ENCODE measurements at places on chromosomes 3 and 15.

- no peak for ATAC-seq
Measured at GRCh38 chr15:70427167-70428120, 329.7 kb upstream of the TLE3 start.

DNA sequence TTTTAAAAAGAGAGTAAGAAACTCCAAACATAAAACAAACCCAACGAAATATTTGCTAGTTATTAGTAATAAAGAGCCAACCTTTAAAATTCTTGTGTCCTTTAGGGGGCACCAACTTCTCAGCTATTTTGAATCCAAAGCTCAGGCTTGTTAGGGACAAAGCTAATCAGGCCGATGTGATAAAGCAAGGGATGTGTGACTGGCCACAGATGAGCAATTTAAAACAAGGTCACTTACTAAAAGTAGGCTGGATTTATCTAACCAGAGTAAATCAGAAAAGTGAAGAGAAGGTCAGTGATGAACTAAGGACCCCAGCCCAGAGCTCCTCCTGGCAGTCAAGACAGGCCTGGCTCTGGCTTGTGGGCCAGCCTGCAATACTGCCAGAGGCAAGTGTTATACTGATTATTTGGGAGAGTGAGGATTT lies 108.5 kb downstream of the CYP19A1 start:
- no peak for ATAC-seq

DNA sequence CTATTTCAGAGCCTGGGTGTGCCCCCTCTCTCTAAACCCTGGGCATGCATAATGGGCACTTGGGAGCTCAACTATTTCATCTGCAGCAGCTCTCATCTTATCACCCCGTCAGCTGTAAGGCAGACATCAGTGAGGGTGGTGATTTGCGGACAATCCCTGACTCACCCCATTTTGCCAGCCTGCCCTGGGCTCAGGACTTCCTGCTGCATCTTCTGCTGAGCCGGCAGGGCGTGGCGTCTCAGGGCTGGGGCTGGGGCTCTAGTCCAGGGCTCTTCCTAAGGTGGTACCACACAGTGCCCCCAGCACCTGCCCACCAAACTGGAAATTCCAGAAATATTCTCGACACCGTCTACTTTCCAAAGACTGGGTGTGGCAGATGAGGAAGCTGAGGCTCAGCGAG lies 925 bp upstream of the PSTPIP1 start:
- peak; percentile 70 for ATAC-seq

DNA sequence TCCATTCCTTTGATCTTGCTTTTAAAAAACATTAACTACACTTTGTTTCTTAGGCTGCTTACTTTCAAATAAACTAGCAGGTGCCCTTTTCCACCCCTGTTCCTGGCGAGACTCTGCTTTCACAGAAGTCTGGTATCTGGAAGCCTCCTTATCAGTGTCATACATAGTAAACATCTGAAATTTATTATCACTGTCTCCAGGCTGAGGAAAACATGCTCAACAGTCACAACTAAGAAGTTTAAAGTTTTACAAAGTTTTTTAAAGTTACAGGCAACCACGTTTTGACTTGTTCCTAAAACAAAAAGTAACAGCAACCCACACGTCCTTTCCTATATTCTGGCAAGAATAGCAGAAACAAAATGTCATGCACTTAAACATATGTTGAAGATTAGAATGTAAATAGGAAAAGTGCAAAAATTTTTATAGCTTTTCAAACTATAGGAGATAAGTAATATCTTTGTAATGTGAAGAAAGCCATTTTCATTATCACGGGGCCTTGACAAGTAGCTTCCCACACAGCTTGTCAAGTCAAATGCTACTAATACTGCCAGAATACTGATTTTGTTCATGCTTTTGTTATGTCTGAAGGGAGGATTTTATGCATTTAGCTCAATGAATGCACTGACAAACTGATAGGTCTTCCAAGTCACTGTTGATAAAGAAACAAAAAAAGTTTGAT lies 275.2 kb upstream of the KCNMB2 start:
- no peak for ATAC-seq

DNA sequence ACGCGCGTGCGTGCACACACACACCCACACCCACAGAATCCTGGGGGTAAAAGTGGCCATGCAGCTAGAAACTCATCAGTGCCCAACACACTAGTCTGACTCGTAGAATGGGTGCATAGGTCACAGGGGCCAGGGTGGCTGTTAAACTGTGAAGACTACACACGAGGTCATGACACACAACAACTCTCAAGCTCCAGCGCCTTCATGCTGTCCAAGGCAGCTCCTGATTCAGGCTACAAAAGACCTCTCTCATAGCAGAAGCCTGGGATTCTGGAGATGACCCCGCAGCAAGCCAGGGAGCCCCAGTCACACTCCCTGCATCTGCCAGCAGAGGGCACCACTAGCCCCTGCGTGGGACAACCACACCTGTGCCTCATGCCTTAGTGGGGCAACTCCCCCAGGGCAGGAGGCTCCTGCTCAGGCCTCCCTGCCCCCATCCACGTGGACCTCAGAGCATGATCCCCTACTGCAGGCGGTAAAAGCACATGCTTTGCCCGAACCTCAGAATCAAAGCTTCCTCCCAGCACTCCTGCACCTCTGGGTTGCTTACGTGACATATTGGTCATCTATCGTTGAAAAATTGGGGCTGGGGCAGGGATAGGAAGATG lies 93.1 kb downstream of the LRIG1 start:
- ATAC-seq: peak; percentile 88

DNA sequence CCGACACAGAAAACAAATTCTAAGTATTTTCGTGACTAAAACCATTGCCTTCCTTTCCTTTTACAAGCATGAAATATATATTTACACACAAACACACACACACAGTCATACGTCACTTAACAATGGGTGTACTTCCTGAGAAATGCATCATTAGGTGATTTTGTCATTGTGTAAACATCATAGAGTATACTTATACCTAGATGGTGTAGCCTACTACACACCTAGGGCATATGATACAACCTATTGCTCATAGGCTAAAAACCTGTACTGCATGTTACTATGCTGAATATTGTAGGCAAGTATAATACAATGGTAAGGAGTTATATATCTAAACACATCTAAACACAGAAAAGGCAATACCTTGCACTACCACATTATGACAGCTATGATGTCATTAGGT lies 28.6 kb downstream of the COL6A5 start:
- no peak for ATAC-seq

- no peak for ATAC-seq
Measured at GRCh38 chr15:31083370-31083780, 18.1 kb downstream of the TRPM1 start.

- ATAC-seq: no peak
Measured at GRCh38 chr15:50830477-50831354, 65.2 kb upstream of the SPPL2A start.

- no peak for ATAC-seq
Measured at GRCh38 chr3:125232401-125232800, 19.9 kb upstream of the SLC12A8 start.

DNA sequence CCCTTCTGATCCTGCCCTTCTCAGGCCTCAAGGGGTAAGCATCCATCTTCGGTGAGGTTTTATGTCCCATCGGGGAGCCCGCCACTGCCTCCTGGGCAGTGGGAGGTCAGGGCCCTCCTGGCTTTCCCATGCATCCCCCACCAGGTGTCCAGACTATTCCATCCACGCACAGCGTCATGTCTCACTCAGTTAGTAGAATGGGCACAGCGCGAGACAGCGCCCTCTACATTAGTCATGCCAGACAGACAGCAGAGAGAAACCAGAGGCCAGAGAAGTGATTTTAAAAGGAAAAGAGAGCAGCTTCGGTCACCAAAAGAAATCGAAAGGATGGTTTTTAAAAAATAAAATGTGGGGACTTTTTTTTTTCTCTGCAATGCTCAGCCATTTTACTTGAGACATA lies 49.8 kb downstream of the ZDHHC3 start:
- no peak for ATAC-seq

DNA sequence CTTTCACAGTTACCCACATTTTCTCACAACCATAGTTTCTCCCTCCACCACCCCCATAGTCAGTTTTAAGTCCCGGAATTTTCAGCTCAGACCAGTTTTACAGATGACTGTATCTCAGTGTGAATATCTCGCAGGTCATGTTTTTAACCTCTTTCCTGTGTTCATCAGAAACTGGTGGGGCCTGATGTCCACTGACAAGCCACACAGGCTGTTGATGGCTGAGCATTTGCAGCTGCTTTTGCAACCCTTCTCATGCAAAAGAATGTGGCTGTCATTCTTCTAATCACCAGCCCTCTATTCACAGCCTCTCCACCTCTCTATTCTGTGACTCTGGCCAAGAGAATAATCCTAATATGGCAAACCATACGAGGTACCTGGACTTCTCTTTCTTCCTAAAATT lies 8.5 kb downstream of the GYG1 start:
- ATAC-seq: no peak

DNA sequence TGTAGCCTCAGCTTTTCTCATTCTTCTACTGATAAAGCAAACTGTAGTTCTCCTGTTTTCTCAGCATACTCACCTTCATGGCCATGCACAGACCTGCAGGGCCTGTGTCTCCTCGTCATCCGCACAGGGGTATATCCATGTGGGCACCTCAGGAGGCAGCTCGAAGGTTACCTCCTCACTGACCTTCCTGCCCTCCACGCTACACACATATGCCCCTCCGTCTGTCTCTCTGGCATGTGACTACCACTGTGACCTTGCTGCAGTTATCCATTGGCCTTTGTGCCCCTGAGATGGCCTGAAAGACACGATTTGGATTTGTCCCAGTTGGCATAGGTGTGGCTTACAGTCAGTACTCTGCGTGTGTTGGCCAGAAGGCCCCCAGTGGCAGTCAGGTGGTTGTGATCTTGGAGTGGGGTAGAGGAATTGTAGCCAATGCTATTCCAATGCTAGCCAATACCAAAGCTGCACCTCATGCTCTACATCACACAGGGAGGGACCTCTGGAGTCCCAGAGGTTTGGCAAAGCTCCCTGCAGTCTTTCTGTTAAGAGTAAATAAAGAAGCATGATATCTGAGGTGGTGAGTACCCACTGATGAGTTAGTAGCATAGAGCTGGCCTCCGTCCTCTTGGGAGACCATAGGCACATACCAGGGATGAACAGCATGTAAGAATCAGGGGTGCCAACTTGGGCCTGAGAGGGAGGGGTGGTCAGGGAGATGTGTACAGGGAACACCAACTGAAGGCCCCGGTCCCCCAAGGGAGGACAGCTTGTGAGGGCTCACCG lies 143.4 kb downstream of the EEFSEC start:
- no peak for ATAC-seq

GRCh38 chr3:179544981-179545645 lies 17.6 kb upstream of the ACTL6A start:
- ATAC-seq: peak; percentile 67

DNA sequence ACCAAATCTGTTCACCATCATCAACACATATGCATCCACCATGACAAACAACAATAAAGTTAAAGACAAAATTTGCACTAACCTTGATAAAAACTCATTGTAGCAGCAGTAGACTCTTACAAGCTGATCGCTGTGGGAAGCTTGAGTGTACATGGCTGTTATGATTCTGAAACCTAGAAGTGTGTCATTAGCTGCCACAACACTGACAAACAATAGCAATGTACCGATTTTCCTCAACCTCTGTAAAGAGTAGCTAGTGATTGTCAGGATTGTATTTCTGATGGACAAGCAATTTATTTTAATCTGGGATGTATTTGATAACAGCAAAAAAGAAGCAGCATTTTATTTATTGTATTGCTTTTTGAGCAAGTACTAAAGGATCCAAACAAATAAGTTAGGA lies 1357.7 kb downstream of the ROBO1 start:
- no peak for ATAC-seq

DNA sequence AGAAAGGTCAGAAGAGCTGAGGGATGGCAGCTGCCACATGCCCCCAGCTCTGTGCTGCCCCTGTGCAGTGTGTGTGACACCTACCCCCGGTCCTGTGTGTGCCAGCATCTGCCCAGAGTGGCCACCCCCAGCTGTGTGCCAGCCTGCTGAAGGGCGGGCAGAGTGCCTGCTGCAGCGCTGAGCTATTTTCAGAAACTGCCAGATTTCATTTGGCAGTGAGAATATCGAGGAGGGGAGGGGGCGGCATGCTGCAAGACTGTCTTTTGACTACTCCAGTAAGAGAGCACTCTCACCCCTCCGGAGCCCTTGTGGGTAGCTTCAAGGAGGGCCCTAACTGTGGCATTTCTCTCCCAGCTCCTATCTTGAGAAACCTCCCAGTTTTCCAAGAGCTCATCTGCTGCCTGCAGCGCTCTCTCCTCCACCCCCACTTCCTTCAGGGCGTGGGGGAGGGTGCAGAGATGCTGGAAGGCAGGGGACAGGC lies 25.2 kb upstream of the DOCK3 start:
- ATAC-seq: no peak

- ATAC-seq: no peak
Measured at GRCh38 chr3:118262800-118263402, 771.7 kb downstream of the IGSF11 start.

DNA sequence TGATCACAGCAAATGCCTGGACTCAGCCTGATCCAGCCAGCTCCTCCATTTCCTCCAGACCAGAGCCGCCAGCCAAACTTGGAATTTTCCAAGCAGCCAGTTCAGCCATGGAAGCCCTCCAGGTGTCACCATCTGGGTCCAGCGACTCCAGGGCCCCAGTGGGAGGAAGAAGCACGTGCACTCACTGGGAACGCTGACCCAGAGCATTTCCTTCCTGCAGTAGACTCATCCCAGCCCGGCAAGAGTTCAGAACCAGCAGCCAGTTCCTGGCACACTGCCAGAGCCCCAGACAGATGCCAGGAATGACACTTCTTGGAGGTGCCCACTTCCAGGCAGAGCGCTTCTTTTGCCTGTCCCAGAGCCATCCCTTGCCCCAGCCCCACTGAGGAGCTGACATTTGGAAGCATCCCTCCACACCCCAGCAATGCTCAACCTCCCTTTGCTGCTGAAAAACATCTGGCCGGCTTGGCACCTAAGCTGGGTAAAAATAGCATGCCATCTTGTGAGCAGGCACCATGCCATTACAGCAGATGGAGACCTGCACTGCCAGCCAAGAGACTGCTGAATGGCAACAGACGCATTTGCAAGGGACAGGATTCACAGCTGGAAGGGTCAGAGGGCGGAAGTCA lies 460.3 kb upstream of the PROK2 start:
- ATAC-seq: no peak

DNA sequence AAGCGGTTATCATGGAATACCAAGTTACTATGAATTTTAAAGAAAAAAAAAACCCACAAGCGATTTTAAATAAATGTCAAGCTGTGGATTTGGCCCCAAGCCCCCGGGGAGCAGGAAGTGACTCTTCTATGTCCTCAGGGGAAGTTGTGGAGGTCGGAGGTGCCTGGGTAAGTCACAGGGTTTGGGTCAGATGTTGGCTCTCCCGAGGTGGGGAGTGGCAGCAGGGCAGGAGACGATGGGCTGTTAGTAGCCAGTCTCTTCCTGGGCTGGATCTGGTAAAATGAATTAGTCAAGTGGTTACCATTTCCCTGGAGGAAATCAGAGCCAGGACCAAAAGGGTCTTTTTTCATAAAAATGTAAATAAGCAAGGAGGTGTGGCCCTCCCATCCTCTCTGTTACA lies 316.7 kb downstream of the TLE3 start:
- ATAC-seq: no peak

GRCh38 chr3:188876370-188876769 lies 295.4 kb upstream of the TPRG1 start:
- ATAC-seq: no peak

- ATAC-seq: no peak
Measured at GRCh38 chr3:139533781-139534454, 5.6 kb downstream of the RBP1 start.
